Vagina (tissue), 2 donors: ENCODE measurements at places on chromosomes 4 and X.

DNA sequence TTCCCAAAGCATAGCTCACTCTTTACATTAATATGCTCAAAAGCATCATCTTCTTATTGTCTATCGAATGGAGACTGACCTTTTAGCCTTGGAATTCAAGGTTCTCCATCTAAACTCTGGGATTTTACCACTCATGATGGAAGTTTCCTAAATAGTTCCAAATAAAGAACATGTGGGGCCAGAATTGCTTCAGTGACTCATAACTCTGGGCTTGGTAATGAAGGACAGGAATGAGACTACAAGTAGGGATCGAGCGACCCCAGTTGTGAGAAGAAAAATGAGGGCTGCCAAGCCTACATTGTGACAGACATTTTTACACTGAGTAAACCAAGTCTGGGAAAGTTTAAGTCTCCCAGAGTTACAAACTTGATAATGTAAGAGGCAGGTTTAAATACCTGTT is 269.9 kb downstream of the CBLL2 start:
- DNase-seq: no peak

DNA sequence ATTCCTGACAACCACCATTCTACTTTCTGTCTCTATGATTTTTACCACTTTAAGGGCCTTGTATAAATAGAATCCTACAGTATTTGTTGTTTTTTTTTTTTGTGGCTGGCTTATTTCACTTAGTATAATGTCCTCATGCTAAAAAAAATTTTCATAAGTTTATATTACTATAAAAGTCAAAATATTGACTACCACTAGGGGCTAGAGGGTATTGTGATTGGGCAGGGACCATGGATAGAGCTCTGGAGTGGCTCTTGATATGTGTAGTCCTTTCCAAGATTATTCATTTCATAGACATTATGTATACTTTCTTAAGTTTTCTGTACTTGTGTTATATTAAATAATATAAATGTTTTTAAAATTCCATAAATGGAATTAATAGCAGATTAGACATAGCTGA is 34.6 kb downstream of the MYOZ2 start:
- no peak for DNase-seq

DNA sequence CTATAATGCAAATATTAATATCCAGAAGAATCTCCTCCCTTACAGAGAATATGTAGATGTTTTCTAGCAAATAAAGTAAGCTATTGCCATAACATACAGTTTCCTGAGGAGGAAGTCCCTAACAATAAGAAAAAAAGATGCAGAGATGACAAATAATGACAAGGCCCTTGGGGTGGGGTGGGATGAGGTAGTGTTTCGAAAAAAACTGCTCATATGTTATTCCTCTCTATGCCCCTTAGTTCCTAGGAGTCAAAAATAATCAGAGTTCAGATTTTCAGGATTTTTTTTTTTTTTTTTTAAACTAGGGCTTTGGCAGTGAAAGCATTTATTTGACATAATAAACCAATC is 99.0 kb downstream of the ZAR1 start:
- DNase-seq: no peak

DNA sequence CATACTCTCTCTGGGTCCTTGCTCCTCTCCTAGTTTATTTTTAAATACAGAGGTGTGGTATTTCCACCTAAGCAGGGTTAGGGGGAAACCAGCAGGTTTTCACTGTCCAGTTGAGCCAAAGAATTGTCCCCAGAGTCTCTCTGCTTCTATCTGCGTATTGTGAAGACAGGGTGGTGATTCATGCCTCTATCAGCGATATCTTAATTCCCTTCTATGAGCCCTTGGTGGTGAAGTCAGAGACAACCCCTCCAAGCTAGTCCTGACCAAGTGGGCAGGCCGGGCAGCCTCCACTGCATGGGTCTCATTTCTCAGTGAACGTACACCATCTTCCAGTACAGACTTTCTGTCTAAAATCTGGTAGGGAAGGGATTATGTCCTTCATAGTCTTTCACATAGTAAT is 100.5 kb upstream of the GPR34 start:
- DNase-seq: no peak
